ENCODE measurements at places on chromosomes 16 and 17.
A peak's percentile ranks its signal among the peaks of the same experiment; 100 is the strongest.

DNA sequence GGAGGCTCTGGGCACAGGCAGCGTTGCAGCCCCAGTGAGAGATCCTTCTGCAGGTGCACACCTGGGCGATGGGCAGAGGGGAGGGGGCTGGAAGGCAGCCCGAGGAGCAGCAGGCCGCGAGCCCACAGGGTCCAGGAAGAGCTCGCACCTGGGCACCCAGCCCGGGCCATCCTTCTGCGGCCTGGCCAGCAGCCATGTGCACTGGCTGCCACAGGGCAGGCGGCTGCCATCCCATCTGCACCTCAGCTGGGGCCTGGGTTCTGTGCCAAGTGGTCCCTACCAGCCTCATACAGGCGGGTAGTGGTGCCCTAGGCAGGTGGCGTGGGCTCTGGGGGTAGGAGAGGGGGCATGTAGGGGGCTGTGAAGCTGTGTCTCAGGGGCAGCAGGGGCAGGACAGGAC, 197.2 kb downstream of the RBFOX3 start:
- no peak for DNase-seq

DNA sequence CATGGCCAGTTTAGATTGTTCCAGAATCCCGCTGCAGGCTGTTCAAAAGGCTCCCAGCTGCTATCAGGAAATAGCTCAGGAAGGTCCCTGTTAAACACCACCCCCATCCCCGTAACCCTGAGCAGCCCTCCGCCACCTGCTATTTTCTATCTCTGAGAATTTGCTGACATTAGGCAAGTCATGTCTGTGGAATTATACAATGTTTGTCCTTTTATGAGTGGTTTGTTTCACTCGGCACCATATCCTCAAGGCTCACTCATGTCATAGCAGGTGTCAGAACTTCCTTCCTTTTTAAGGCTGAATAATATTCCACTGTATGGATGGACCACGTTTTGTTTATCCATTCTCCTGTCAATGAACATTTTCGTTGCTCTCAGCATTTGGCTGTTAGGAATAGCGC, 164.3 kb upstream of the FOXF1 start:
- DNase-seq = no peak

- DNase-seq = no peak
Measured at GRCh38 chr17:55334881-55335540, 70.3 kb downstream of the HLF start.

DNA sequence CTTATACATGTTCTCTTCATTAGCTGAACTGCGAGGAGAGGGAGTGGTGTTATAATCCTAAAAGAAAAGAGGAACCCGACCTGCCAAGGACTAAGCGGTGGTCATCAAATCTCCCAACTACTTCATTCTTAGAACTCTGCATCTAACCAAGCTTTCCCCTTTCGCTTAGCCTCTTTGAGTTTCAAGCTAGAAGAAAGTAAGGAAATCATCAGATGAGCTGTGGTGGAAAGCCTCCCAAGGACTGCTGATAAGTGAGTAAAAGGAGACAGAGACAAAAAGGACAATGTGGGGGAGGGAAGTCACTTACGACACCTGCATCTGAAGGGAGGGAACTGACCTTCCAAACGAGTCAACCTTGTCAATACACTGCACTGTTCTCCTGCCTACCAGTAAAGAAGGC, 121.3 kb downstream of the TRIM37 start:
- DNase-seq = no peak

DNA sequence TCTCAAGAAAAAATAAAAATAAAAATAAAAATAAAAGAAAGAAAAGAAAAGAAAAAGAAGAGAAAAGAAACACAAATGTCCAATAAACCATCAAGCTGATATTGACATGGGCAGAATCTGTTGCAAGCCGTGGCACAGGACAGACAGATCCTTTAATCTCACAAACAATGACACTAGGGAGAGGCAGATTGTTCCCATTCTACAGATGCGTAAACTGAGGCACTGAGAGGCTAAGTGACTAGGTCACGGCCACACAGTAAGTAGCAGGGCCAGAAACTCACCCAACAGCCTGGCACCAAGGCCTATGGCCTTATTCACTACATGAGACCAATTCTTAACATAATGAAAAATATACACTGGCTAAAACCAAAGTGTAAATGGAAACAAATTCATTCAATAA, 28.3 kb upstream of the ZFP90 start:
- no peak for DNase-seq

DNA sequence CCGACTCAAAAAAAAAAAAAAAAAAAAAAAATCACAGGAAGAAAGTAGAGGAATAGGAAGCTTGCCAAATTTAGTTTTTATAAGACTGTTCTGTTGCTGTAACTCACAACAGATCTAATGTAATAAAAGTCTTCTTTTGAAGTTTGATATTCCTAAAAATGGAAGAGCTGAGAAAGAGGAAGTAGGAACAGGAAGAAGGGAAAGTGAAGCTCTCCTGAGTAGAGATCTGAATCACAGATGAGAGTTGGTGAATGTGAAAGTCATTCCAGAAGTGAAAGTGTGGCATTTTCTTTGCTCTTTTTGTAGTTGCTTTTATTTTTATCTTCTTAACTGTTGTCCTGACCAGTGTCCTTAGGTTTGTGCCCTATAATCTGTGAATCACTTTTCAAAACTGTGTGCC, 2.1 kb downstream of the NMT1 start:
- DNase-seq = no peak

- no peak for DNase-seq
Measured at GRCh38 chr17:42687707-42688320, 5.5 kb downstream of the CNTNAP1 start.

DNA sequence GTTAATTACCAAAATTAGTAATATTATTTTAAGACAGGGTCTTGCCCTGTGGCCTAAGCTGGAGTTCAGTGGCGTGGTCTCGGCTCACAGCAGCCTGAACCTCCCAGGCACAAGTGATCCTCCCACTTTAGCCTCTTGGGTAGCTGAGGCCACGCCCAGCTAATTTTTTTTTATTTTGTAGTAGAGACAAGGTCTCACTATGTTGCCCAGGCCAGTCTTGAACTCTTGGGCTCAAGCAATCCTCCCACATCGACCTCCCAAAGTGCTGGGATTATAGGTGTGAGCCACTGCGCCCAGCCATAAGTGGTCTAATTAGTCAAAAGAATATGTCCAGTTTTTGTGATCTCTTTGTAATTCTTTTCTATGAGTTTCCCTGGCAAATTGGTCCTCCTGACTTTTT, 12.0 kb upstream of the CFDP1 start:
- no peak for DNase-seq

- no peak for DNase-seq
Measured at GRCh38 chr17:32870027-32870670, 6.8 kb downstream of the MYO1D start.

- peak; percentile 80 for DNase-seq
Measured at GRCh38 chr17:45428050-45428617, 4.5 kb downstream of the ARHGAP27 start.

- DNase-seq = no peak
Measured at GRCh38 chr17:71329310-71330098, 791.3 kb upstream of the SOX9 start.

DNA sequence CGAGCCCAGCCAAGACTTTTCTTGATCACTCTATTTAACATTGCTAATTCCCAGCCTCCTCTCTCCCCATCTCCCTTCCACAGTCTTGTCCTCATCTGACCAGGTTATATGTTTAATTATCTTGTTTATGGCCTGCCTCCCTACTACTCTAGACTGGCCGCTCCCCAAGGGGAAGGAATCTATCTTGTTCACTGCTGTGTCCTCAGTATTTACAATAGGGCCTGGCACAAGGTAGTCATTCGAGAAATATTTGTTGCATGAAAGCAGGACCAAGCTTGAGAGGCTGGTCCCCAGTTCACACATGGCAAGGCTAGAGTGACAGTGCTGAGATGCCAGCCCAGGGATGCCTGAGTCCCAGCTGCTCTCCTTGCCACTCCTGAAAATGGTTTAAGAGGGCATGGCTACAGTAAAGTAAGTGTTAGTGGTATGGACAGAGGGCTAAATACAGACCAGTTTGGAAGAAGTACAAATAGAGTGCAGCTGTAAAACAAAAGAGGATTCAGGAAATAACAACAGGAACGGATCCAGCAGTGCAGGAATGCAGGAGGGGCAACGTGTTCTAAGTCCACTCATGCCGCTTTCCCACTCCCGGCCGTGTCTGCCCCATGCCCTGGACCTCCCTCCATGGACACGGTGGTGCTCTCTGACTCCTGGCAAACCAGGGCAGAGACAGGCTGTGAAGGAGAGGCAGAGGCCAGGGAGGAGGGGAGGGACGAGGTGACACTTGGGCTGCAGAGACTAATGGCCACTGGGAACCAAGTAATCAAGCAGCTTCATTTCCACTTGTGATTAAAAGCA, 65.6 kb downstream of the TOM1L2 start:
- no peak for DNase-seq

DNA sequence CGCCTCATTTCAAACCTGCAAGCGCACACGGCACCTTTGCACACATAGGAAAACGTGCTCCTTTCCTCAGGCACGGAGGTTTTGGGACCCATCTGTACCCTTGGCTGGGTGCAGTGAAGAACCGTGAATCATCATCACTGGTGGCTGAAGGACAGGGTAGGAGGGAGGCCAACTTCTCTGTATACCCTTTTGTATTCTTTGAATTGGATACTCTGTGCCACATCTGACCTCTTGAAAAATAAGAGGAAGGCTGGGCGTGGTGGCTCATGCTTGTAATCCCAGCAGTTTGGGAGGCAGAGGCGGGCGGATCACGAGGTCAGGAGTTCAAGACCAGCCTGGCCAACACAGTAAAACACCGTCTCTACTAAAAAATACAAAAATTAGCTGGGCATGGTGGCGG, 11.7 kb downstream of the GPRC5B start:
- no peak for DNase-seq

DNA sequence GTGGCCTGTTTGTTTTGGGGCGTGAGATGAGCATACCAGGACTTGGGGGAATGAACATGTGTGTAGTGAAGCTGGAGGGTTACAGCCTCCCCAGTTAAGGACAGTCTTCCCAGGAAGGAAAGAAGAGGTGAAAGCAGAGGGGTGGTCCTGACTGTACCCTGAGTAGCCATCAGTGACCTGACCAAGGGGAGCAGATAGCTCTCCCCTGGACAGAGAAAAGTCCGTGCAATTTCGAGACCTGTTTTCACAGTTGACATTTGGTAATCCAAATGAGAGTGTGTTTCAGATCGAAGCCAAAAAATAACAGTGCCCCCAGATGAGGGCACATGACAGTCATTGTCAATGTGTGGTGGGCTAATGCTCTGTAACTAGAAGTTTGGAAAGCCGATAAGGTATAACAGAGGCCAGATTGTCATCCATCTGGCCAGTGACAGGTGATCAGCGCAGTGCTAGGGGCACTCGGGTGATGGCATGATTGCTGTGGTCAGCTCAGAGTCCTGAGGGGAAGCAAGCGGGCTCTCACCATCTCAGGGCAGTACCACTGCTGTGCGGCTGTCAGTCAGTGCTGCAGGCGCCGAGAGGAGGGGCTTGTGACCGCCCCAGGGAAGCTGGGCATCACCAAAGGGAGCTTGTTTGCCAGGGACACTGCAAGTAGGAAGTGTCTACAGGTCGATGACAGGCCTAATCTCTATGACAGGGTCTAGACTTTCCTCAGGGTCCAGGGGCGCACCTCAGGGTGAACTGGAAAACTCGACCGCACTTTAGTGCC, 1.1 kb upstream of the NME2 start:
- no peak for DNase-seq

DNA sequence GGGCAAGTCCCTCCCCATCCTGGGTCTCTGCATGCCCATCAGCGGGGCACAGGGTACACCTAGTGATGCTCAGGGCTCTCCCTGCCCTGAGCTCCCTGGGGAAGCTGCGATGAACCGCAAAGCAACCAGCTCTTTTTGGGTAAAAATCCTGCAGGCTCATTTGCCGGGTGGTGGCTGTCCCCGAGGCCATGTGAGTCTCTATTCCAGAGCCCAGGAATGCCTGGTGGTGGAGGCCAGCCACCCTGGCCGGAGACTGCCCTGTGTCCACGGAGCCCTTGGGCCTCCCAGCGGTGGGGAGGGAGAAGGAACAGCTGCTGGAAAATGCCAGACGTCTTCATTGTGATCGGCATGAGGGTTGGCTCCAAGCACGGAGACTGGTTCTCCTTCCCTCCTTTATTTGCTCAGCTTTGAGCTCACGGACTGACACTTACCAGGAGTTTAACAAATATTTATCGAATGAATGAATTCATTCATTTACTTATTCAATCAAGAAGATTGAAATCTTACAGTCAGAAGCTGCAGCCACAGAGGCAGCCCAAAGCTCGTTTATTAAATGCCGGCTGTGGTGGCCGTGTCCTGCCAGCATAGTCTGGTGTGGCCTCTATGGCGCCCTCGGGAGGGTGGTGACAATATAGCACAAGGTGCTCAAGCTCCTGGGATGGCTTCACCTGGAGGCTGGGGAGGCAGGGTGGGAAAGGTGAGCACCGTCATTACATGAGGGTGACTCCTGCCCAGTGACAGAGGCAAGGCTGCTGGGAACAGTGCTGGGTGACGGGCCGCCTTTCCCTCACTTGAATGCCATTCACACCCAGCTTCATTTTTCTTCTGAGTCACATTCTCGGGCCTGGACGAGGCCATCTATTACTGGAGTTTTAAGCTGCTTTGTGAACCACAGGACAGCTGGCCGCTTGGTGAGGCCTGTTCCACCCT, 31.1 kb upstream of the JPH3 start:
- DNase-seq = no peak

- DNase-seq = no peak
Measured at GRCh38 chr17:3927628-3928340, 11.5 kb upstream of the P2RX1 start.

GRCh38 chr17:4136373-4136772, 6.5 kb downstream of the ZZEF1 start:
- DNase-seq = no peak

DNA sequence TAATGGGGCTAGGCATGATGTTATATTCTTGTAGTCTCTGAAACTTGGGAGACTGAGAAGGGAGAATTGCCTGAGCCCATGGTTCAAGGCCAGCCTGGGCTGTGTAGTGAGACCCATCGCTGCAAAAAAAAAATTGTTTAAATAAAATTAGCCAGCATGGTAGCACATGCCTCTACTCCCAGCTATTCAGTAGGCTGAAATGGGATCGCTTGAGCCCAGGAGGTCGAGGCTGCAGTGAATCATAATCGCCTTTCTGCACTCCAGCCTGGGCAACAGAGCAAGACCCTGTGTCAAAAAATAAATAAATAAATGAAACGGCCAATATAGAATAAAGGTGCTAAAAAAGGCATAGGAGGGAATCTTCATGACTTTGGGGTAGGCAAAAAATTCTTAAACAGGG, 13.9 kb upstream of the SLX4 start:
- DNase-seq = no peak

GRCh38 chr17:39607851-39608130, at the start of gene NEUROD2:
NEUROD2 (minus strand) TSS chr17:39607920; CDS start chr17:39606599, 1,321 bp downstream.
- no peak for DNase-seq

GRCh38 chr17:44010966-44011647, 3.7 kb downstream of the TMEM101 start:
- DNase-seq = no peak

GRCh38 chr17:27558842-27559505, 72.0 kb upstream of the LGALS9 start:
- DNase-seq = no peak

GRCh38 chr16:79784007-79784406, 183.5 kb upstream of the MAF start:
- DNase-seq = no peak

- no peak for DNase-seq
Measured at GRCh38 chr16:83802135-83802534, 5.6 kb upstream of the HSBP1 start.
